Neural cell (in vitro differentiated cells): ENCODE measurements at places on chromosomes 5 and 9. TPM values are rescaled to one million over a fixed set of nuclear protein-coding genes. Genes with fewer than 3 reads are reported as not detected.

Gene SLC34A1
- not detected in 2 replicates for polyA plus RNA-seq

Gene SLC6A7
- 1.5 and 4.6 TPM in 2 replicates for polyA plus RNA-seq

Gene PRRX2
- not detected in 2 replicates for polyA plus RNA-seq

Gene PCDHB11
- polyA plus RNA-seq: 2.7 and 3.7 TPM in 2 replicates

Gene GFI1B
- not detected in 2 replicates for polyA plus RNA-seq

Gene COL15A1
- polyA plus RNA-seq: 2.8 and 3.4 TPM in 2 replicates

Gene FAM153A
- not detected in 2 replicates for polyA plus RNA-seq

Gene FBP2
- polyA plus RNA-seq: not detected in 2 replicates

Gene SGCD
- polyA plus RNA-seq: 2.5 and 3.4 TPM in 2 replicates
